ENCODE measurements at places on chromosomes 12 and 14.

DNA sequence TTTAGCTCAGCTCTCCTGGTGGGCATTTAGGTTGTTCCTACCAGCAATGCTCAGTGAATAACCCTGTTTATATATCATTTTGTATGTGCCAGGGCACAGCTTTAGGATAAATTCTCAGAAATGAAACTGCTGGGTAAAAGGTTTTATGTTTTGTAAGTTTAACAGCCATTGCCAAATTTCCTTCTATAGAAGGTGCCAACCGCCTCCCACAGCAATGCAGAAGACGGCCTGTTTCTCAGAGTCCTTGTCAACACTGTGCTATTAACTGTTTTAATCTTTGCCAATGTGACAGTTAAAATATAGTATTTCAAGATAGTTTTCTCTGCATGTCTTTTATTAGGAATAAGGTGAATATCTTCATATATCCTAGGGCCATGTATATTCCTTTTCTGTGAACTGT, 65.0 kb downstream of the PPP1R13B start:
- no peak for DNase-seq

- no peak for DNase-seq
Observed at GRCh38 chr12:12819752-12820311, 6.7 kb downstream of the DDX47 start.

DNA sequence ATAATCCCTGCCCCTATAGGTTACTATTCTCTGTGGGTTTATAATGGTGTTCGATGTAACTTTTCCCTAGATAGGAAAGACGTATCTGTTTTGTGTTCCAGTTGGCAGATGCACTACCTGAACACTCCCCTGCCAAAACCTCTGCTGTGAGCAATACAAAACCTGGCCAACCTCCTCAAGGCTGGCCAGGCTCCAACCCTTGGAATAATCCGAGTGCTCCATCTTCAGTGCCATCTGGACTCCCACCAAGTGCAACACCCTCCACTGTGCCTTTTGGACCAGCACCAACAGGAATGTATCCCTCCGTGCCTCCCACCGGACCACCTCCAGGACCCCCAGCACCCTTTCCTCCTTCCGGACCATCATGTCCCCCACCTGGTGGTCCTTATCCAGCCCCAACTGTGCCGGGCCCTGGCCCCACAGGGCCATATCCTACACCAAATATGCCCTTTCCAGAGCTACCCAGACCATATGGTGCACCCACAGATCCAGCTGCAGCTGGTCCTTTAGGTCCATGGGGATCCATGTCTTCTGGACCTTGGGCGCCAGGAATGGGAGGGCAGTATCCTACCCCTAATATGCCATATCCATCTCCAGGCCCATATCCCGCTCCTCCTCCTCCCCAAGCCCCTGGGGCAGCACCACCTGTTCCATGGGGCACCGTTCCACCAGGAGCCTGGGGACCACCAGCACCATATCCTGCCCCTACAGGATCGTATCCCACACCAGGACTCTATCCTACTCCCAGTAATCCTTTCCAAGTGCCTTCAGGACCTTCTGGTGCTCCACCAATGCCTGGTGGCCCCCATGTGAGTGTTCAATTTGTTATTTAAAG, 11.3 kb downstream of the MAPK1IP1L start:
- DNase-seq = no peak

- DNase-seq = no peak
Observed at GRCh38 chr12:57724936-57725740, 13.4 kb downstream of the AGAP2 start.

DNA sequence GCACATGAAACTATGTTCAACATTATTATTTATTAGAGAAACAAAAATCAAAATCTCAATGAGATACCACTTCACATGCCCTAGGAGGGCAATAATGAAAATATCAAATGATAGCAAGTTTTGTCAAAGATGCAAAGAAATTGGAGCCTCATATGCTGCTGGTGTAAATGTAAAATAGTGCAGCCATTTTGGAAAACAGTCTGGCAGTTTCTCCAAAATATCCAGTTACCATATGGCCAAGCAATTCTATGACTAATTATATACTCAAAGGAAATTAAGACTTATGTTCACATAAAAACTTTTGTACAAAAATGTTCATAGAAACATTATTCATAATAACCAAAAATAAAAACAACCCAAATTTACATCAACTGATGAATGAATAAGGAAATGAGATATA, 313.6 kb upstream of the LMO3 start:
- no peak for DNase-seq

DNA sequence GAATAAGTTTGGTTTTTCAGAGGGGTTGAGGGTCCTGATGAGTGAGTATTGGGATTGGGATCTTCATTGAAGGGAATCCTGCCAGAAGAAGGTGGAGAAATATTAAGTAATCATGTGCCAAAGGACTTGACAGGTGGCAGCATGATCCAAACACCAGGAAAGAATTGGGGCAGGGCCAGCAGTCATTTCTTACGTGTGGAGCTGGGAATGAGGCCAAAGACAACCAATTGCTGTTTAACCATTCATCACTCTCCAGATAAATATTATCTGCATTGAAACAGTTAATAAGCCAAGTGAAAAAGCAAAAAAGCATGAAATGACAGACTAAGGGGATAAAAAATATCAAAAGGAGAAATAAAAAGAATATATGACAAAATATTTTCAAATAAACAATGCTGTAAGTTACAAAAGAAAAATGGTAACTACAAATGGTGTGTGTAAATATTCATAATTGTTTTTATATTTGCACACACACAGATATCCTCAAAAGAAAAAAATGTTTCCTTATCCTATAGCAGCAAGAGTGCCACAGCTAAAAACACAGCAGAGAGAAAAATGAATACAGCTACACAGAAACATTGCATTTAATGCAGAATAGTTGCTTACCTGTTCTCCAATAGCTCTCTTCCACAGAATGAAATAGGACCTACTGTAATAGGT, 26.2 kb downstream of the C2CD5 start:
- no peak for DNase-seq

GRCh38 chr14:92570674-92571262, 57.2 kb downstream of the RIN3 start:
- no peak for DNase-seq

GRCh38 chr12:54059668-54060067, 6.0 kb downstream of the HOXC4 start:
- no peak for DNase-seq

- no peak for DNase-seq
Observed at GRCh38 chr14:103298620-103299019, 35.4 kb upstream of the EIF5 start.

- no peak for DNase-seq
Observed at GRCh38 chr14:96067985-96068930, 29.1 kb downstream of the C14orf132 start.

- DNase-seq = no peak
Observed at GRCh38 chr12:67377021-67377420, 107.9 kb downstream of the CAND1 start.

DNA sequence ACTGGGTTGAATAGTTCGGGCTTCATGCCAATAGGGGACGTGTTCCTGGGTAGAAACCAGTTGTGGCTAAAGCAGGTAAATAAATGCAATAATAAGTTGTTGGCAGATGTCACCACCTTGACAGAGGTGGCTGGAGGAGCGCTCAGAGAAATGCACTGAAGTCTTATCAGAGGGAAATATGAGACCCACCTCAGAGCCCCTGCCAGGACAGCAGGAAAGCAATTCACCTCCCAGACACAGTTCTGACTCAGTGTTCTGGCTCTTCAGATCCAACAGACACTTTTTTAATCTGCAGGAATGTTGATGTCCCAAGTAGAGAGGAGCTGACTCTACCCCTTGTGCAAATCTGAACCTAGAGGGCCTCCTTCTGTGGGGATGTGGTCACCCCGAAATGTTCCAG, 687.1 kb upstream of the FBXO33 start:
- no peak for DNase-seq

DNA sequence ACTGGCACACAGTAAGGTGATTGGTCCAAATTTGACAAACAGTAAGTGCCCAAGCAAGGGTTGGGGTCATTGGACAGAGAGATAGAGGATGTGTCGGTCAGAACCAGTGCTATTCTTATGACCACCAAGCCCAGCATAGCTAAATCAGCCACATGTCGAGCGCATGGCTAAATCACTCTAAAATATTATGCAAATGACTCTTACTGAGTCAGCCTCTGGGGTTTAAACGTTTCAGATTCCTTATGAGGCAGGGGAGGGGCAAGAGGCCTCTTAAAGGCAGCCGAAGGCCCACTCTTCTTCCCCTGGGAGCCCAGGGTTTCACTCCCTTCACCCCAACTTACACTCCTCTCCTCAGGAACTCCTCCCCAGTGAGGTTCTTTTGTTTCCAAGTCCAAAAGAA, 603 bp upstream of the ENDOU start:
- no peak for DNase-seq

DNA sequence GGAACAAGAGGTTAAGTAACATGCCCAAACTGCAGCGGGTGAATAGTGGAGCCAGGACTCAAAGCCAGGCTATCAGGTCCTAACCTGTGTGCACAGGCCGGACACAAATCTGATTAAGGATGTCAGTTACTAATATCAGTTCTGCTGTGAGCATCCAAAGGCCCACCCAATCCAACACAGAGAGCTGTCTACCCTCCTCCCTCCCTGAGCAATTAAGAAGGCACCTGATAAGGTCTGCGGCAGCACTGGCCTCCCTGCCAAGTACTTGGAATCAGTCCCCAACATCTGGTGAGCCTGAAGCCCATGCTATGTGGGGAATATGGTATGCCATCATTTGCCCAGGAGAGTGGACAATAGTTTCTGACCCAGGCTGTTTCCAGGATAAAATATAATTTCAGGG, 3.9 kb downstream of the HEBP1 start:
- no peak for DNase-seq

- no peak for DNase-seq
Observed at GRCh38 chr12:31008241-31008761, 65.4 kb upstream of the DDX11 start.

DNA sequence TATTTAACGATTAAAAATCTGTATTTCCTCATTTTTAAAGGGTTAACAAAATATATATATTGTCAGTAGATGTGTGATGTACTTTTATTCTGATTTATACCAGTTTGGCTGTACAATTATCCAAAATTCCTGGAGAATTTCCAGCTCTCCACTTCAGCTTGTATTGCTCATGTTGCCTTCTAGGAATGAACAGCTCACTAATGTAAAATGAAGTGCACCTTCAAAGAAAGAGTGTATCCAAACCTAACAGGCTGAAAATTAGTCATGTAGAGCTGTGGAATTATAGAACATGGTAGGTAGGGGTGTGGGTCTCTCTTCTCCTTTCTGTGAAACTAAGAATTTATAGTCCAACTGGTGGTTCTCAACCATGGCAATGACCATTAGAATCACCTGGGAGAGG, 362.0 kb downstream of the ETNK1 start:
- DNase-seq = no peak

DNA sequence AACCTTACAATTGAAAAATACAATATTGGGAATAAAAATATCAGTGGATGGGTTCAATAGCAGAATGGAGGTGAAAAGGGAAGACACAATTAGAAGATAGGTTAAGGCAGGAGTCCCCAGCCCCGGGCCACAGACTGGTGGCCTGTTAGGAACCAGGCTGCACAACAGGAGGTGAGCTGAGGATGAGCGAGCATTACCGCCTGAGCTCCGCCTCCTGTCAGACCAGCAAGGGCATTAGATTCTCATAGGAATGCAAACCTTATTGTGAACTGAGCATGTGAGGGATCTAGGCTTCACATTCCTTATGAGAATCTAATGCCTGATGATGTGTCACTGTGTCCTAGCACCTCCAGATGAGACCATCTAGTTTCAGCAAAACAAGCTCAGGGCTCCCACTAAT, 27.3 kb upstream of the ST8SIA1 start:
- no peak for DNase-seq

DNA sequence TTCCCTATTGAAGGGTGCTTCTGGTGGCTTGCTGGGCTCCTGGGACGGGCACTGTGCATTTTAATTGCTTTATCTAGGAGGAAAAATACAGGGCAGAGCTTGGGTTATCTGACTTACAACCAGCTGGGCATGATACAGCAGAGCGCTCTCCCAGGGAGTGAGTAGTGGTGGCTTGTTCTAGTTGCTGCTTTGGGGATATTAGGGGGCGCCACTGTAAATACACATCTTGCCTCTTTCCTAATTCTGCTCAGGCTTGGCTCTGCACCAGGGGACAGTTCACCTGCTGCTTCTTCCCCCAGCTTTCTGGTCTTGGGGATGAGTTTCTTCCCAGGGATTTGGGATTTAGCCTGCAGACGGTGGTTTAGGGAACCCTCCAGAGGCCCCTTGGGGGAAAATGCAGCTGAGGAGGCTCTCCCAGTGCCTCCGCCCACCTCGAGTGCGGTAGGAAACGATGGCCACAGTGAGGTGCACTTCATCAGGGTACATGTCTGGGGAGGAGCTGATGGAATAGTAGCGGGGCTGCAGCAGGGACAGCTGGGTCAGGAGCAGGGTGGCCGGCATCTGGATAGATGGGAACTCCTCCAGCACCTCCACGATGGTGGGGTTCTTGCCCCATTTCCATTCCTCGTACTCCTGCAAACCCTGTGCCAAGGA, 36.9 kb upstream of the FBXO21 start:
- no peak for DNase-seq

GRCh38 chr12:113181975-113182374, 3.3 kb downstream of the DDX54 start:
- no peak for DNase-seq

DNA sequence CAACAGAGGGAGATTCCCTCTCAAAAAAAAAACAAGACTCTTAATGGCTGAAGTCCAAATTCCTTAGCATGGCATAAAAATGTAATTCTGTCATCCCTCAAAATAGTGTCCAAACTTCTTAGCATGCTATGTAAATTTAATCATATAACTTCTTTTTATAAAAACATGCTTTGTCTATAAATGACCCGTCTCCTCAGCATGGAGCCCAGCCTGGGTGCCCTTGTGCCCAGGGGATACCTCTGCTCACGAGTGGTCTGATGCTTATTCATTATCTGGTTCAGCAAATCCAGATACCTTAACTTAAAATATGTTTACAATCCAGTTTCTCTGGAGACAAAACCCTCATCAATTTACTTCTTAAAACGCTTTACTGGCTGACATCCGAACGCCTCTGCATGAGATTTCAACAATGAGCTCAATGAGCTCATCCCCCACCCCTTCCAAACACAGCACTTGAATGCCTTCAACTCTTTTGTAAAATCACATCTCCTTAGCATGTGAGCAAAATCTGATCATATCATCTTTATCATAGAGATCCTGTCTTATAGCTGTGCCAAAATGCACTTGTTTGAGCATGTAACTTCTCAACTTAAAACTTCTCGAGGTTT, 15.7 kb downstream of the RTL1 start:
- no peak for DNase-seq

DNA sequence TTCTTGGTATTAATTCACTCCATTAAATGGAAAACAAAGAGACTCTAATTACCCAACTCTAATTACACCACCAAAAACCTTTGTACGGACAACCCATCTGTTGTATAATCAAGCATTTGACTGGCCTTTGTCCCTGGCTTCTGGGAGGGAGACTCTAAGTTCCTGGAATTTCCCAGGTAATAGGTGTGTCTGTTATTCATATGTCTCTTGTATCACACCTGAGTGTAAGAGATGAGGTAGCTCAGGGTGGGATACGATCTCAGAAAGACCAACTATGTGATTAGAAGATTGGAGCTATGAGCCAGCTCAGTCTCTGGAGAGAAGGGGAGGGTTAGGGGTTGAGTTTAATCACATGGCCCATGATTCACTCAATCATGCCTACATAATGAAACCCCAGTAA, 94.7 kb upstream of the PLXNC1 start:
- no peak for DNase-seq

GRCh38 chr14:24607635-24608514, 1.6 kb downstream of the GZMH start:
- no peak for DNase-seq

- no peak for DNase-seq
Observed at GRCh38 chr12:107788690-107789458, 14.4 kb downstream of the ASCL4 start.
